COR-L47 (cell line): ENCODE measurements at places on chromosomes 2 and 18.

DNA sequence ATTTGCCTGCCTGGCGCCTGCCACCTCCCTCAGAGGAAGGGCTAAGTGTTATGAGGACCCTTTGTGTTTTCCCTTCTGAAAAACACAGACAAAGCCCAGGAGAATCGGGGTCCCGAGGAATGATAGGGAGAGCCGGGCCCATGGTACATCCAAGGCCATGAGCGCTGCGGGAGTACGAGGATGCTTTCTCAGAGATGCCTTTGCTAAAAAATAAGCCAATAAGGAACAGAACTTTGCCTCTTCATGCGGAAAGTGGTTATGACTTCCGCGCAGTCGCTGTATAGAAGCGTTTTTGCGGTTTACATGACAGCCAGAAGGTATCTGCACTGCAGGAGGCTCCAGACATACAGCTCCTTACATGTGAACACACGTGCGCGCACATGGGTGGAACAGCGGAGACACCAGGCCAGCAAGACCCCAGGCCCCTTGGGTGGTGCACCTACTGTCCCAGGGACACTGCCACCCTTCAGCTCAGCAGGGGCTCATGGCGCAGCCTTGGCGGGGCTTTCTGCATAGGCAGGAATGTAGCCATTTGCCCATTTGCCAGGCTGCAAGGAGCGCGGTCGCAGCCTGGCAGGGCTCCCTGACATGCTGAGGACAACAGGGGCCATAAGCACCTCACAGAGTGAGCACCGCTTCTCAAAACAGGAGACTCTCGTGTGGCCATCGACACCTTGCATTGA, 252.4 kb upstream of the SALL3 start:
- no peak for DNase-seq

DNA sequence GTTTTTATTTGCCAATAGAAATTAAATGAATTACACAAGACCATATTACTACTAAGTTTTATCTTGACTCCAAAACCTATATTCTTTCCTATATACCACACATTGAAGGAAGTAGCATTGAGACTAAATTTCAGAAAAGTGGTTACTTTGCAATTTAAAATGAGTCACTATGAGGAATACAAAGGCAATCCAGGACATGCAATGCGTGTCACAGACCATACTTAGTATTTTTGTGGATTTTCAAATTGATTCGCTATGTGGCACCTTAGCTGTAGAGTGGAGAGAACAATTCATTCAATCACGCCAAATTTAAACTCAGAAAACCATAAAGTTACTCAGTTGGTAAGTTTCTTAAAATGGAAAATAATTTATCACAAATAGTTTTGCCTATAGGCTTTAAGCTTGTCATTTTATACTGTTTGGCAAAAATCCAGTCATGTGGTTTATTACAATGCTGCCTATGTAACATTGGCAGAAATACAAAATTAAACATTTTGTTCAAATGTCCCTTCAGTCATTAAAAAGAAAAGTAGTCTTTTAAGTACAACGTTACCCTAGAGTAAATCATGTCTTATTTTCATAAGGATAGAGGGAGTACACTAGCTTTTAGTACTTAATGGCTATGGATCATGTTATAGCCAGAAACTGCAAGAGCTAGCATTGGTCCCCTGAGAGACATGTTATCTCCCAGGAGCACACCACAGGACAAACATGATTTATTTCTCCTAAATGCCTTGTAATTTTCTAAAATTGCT, 222.8 kb upstream of the CDH7 start:
- DNase-seq: peak; percentile 10

DNA sequence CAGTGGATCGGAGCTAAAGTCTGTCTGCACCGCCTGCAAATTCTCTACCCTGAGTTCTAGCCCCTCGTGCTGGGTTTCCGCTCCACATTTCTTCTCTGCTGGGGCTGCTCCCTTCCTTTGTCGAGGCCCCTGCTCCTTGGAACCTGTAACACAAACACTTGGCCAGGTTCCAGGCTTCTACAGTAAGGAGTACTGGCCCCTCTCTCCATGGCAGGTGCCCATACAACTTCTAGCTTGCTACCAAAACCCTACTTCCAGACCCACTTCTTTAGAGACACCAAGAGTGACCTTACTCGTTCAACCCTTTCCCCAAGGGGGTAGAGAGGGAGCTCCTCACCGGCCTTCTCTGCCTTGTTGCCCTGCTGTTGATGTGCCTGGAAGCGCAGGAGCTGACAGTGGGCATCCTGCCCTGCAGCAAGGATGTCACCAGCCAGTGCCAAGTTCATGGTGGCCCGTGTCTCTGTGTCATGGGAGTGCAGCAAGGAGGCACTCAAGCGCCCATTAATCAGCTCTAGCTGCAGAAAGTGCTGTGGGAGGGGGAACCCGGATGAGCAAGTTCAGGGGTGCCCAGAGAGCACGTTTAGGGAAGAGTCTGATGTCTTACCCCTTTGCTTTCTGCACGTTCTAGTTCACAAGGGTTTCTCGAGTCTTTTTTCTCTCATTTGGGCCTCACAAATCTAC, 1.1 kb downstream of the PREB start:
- no peak for DNase-seq

- DNase-seq: no peak
Measured at GRCh38 chr2:64950226-64951160, 38.7 kb upstream of the SLC1A4 start.

- no peak for DNase-seq
Measured at GRCh38 chr2:164060031-164060430, 324.2 kb upstream of the FIGN start.
